GM12878 (cell line): ENCODE measurements at places on chromosomes 4 and X. TPM values are rescaled to one million over a fixed set of nuclear protein-coding genes. Genes with fewer than 3 reads are reported as not detected.

Gene ARX
- not detected in 2 replicates for total RNA-seq

Gene PWWP3B
- not detected in 2 replicates for total RNA-seq

DNA sequence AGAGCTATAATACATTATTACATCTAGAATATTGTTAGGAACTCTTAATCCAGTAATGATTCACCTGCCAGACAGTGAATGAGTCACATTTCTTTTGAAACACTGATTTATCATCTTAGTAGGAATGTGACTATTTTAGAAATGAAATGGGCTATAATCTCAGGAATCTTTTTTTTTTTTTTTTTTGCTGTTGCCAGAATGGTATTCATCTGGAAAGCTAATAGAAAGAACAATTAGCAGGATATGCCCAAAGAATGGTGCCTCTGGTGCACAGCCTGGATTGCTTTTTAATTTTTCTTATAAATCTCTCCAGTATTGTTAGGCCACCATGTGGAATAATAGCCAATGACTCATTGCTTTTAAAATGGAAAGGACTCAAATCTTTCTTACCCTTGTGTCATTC is 181.1 kb upstream of the SMIM31 start:
- DNase-seq: no peak

DNA sequence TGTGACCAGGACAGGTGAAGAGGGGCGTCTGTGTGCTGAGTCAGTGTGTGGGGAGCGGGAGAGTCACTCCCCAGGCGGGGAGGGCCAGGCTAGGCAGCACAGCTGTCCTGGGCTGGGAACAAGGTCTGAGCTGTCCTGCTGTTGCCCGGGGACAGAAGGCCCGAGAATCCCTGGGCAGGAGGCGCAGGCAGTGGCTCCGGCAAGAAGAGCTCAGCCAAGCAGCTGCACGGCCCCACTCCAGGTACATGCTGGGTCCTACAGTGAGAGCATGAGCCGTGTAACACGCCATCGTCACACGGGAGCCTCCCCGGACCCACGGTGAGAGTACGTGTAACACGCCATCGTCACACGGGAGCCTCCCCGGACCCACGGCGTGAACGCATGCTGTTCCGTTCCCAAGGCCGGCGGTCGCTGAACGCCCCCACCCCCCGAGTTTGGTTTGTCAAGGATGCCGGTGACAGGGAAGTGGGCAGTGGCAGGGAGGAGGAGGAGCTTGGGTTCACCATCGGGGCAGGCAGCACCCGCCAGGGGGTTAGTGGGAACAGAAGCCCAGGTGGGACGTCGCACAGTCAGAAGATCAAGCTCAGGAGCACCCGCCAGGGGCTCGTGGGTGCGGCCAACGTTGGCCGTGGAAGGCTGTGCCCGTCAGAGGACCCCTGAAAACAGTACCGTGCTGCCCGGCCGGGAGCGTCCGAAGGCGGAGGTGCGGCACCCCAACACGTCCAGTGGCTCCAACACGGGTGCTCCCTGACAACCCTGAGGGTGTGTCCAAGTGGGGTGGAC is 15.6 kb downstream of the PPP2R3B start:
- no peak for DNase-seq

- no peak for DNase-seq
Observed at GRCh38 chrX:148784856-148785255, 284.4 kb downstream of the AFF2 start.

- DNase-seq: no peak
Observed at GRCh38 chrX:150150076-150150779, 211.9 kb upstream of the EOLA2 start.
